ENCODE measurements at places on chromosomes 13 and 19.
A peak's percentile ranks its signal among the peaks of the same experiment; 100 is the strongest.

- peak; percentile 3 for DNase-seq
These were observed 266.2 kb downstream of the MAB21L1 start for GRCh38 chr13:35210261-35210660.

GRCh38 chr13:70107125-70107497, 515 bp upstream of the ATXN8OS start:
- no peak for DNase-seq

DNA sequence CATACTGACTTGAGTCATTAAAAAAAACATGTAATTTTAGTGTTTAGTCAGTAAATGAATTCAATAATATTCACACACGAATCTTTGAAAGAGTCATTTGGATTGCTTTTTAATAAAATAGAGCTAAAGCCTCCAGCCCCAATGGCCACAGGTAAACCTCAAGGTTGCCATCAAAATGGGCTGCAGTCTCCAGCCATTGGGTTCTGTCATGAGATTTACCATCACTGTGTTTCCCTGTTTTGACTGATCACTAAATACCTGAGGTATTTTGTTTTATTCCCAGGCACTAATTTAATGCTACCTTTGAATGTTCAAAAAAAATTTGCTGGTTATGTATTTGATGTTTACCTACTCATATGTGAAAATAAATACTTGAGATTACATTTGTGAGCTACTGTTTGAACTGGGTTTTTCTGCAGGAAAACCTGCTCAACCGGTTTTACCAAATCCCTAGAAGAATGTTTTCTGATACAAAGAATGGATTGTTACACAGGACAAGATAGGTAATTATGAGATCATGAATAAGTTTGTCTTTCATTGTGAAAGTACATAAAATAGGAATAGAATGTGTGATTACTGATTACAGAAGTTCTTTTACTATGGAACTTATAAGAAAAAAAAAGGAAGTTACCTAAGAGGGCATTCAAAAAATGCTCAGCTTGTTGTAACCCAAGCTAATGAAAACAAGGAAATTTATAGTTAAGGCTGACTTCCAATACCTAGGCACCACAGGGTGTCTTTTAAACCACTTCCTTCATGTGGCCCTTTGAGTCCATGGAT, 391.3 kb downstream of the EFNB2 start:
- DNase-seq, result peak; percentile 7

DNA sequence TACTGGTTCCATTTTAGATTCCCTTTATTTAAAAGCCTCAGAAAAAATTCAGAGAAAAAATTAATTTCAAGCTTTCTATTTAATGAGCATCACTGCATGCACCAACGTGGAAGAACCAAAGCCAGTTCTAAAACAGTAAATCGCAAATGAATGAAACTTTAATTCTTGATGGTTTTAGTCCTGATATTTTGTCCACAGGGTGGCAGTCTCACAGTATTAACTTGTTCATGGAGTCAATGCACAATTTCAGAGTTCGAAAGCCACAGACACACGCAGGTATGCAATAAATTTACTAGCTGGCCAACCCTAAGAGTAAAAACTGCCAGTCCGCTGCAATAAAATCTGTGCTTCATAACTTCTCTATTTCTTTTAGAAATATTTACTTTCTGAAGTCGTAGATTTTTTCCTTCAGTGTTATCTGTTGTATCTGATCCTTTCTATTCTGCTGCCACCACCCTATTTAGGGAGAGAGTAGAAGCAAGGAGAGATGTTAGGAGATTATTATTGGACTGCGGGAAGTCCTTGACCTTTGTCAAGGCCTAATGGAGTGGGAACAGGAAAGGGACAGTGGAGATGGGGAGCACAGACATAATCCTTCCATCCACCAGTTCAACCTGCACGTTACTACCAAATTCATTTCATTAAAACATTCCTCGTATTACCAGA, 7.0 kb upstream of the WBP4 start:
- DNase-seq, result peak; percentile 87

DNA sequence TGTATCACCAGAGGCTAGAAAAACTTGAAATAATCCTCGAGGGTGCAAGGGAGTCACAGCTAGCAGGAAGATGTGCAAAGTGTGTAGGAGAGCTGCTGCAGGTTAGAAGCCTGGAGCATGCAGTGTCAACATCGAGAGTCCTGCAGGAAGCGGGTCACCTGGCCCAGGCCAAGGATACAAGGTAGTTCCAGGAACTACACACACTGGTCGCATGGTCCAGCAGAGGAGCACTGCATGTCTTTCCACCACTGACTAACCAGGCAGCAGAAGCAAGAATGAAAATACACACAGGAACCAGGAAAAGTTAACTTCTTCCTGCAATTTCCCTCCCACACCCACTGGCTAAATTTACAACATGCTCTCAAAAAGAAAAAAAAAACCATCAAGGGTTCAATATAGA, 36.0 kb upstream of the MIR17HG start:
- no peak for DNase-seq

Measured in common myeloid progenitor, CD34-positive (primary cell).